ENCODE measurements at places on chromosomes 13 and 19.

DNA sequence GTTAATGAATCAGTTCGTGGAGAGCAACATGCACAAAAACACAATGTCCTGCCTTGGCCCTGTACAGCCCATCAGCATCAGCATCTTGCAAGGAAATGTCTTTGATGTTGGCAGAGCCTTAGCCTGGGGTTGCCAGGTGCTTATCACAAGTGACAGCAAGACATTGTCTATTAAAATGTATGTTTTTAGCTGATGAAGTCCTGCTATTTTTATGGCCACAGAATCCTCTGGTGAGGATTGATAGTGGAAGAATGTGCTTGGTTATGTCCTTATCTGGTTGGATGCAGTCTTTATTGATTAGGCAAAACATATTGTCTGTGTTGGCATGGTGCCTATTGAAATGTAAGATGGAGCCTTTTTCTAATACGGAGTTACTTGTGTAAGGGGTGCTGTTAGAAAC, 1427.0 kb upstream of the MIR17HG start:
- no peak for DNase-seq

- DNase-seq, result no peak
Measured at GRCh38 chr19:13573056-13573667, 66.9 kb upstream of the CACNA1A start.

- DNase-seq, result no peak
Measured at GRCh38 chr19:12913851-12914690, 5.0 kb downstream of the SYCE2 start.

GRCh38 chr13:102642475-102642874, 45.7 kb downstream of the TPP2 start:
- DNase-seq, result no peak

DNA sequence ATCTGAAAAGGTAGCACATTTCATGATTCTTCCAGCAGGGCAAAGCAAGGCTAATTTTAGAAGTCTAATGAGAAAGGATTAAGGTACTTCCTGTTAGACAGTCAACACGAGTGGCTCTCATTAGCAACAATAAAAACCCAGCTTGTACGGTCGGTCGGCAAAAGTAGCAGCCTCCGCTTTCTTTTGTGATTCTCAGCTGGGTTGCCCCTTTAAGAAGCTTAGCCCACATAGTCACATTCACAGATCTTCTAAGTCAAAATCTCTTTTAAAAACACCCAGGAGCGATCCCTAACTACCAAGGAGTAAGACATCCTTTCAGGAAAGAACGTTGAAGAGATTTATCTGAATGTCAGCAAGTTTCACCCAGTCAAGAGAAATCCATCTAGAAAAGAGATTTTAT, 684.8 kb downstream of the DIAPH3 start:
- no peak for DNase-seq
